Naive B cell (primary cell): ENCODE measurements at places on chromosomes 3 and 15.

DNA sequence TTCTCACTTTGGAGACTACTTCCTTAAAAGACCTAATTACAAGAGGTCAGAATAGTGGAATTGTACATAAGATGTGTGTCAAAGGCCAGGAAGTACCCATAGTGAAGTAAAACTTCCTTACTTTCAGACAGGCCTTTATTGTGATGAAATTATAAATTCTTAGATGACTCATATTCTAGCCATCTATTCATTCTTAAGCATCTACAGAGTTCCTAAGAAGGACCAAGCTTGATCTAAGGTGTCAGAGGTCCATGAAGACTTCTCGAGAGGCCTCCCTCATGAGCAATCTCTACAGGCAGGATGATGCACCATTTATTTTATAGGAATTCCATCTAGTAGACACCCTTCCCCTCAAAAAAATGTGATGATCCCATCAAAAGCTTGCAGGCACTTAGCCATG is 493.3 kb downstream of the MAGI1 start:
- no peak for DNase-seq

- no peak for DNase-seq
Observed at GRCh38 chr15:68500363-68501258, 68.6 kb upstream of the ITGA11 start.

- no peak for DNase-seq
Observed at GRCh38 chr3:187005827-187006481, 75.6 kb downstream of the ST6GAL1 start.

DNA sequence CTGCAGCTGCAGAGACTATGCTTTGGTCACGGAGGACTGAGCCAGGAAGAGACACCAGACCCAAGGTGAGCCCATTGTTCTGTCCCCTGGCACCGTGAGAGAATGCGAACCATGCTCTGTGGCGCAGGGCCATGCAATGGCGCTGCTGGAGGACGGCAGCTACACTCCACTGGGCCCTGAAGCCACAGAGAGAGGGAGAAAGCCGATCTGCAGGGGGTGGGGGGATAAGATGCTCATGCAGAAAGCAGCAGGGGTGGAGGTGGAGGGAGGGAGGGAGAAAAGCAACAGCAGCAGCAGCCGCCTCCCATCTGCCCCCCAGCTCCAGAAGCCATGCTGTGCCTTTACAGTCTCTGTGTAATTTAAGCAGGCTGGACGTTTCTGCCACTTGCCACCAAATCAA is 5.3 kb downstream of the BDH1 start:
- no peak for DNase-seq

DNA sequence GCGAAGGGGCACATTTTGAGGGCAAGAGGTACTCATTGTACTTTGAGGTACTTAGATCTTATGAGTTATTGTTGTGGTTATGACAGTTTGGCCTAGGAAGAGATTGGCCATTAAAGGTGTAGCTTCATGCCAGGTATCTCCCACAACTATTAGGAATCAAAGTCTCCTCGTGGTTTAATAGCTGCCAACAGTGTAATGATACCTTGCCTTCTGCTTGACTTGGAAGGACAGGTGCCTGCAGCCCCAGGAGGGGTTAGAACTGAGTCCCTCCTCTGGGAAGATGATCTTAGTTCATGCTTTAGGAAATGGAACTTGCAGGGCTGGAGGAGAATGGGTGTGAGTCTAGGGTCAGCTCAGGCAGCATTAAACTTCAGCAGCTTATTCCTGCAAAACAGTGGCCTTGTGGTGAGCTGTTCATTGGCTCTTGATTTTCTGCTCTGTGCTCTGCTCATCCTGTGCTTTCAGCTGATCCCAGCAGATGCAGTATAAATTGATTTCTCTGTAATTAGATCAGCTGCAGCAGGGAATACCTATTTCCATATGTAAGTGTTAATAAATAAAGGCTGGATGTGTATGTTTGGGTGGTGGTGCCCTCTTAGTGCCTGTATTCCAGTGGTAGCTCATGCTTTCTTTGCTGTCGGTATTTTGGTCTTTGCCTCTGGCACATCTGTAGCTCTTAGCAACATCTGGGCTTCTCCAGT is 40.5 kb downstream of the ZNF609 start:
- DNase-seq, result no peak

GRCh38 chr15:81886591-81886990 is 159.2 kb downstream of the MEX3B start:
- no peak for DNase-seq

- no peak for DNase-seq
Observed at GRCh38 chr3:54897028-54897711, 30.7 kb downstream of the LRTM1 start.

DNA sequence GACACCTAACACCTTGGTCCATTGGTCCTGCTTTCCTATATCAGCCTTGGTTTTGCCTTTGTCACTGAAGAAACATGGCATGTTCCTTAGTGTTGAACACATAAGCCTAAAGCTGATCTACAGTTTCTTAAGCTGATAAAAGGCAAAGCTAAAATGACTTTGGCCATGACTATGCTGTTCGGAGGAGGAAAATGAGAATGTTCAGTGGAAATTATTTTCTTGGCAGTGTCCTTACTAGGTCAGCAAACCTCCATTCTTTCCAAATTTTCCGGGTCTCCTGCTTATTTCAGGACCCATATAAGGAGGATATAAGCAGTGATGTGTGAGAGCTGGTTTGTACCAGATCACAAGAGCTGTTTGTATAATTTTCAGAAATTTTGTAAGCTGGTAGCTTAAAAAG is 832.9 kb upstream of the CFAP20DC start:
- DNase-seq, result no peak

DNA sequence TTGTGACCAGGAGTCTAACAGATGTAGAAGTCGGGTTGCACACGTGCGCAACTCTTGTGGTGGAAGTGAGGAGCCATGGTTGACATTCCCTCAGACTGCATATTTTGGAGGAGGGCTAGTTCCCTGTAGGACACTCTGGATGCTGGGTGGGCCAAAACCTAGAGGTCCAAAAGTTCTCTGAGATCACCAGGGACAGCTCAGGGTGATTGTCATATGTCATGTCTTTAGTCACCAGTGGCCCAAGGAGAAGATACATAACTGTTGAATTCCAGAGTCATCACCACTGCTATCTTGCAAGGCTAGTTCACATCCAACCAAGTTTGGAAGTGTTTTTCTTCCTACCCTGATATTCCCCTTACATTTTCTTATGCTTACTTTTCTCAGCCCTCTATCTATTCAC is 95.2 kb upstream of the C3orf80 start:
- DNase-seq, result no peak

- DNase-seq, result no peak
Observed at GRCh38 chr3:14541646-14542045, 1.5 kb upstream of the GRIP2 start.

DNA sequence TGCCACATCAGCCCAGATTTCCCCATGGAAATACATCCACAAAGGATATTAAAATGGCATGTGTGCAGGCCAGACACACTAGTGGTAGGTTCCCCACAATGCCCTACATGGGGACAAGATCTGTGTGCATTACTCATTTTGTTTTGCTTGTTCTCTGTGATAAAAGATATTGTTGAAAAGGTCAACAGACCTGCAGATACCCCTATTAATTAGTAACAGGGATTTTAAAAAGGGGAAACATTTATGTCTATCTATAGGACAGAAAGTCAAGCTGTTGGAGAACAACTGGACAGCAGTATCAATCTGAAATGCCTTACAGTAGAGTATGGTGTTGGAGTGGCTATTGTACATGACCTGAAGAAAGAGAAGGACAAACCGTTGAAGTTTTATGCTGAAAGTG is 596.0 kb upstream of the GRM7 start:
- DNase-seq, result no peak

DNA sequence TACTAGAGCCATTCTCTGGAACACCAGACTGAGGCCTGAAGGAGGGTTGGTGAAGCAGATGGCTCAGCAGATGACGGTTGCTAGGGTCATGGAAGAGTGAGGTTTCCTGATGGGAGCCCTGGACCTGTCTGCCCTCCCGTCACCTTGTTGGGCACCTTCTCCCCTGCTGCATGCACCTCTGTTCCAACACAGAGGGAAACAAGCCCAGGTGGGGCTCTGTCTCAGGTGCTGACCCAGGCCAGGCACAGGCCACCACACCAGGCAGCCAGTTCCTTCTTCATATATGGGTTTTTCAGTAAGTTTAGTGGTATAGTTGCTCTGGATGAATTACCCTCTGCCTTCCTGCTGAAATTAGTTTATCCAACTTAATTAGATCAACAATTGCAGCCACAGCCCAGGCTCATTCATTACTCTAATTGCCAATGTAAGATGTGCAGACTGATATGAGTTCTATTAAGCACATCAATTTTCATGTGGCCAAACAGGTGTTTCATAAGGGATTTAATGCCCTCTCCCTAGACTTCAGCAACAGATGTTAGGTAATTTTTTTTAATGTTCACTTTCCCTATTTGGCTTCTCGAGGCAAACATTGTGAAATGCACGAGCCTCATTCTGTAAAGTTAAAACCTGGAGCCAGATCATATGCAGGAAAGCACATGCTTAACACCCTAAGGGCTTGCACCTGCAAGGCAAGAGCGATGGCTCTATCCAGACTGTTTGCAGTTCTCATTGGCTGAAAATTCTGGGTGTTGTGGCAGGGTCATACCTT is 174.8 kb downstream of the CHDH start:
- DNase-seq, result no peak

DNA sequence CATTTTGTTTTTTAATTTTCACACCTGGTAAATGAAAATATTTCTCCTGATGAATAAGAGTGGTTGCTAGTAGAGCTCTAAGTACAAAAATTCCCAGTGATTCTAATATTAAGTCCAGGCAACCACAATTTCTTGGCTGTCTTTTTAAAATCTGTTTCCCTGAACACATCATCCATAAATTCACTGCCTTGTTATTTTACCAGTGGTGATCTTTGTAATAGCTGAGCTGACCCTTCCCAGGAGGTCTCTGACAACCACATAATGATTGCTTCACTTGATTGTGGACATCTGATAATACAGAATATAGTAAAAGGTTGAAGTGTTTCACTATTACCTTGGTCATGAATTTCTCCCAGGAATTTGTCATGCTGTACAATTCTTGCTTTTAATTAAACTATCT is 13.9 kb upstream of the TOP2B start:
- no peak for DNase-seq

DNA sequence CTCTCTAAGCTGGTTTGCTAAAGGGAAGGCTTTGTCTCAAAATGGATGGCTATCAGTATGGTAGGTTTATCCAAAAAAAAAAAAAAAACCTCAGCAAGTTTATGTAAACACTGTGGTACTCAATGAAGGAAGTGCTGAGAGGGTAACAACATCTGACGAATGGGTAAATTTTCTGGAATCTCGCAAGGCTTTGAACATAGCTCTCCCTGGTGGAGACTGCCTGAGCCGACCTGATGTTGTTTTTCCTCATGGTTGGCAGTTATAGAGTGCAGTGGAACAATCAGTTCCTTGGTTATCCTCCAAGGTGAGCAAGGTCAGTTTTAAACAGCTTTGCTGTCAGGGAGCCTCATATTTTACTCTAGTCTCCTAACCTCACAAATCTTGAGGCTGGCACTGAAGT is 94.6 kb downstream of the ZPLD1 start:
- no peak for DNase-seq

- DNase-seq, result no peak
Observed at GRCh38 chr3:128190501-128190900, 37.2 kb downstream of the EEFSEC start.

DNA sequence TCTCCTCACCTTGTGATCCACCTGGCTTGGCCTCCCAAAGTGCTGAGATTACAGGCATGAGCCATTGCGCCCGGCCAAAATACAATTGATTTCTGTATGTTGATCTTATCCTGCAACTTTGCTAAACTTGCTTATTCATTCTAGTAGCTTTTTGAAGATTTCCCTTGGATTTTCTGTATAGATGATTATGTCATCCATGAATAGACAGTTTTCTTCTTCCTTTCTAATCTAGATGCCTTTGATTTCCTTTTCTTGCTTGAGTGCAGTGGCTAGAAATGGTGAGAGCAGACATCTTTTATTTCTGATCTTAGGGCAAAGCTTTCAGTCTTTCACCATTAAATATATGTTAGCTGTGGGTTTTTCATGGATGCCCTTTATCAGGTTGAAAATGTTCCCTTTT is 4.4 kb upstream of the ELP6 start:
- no peak for DNase-seq

DNA sequence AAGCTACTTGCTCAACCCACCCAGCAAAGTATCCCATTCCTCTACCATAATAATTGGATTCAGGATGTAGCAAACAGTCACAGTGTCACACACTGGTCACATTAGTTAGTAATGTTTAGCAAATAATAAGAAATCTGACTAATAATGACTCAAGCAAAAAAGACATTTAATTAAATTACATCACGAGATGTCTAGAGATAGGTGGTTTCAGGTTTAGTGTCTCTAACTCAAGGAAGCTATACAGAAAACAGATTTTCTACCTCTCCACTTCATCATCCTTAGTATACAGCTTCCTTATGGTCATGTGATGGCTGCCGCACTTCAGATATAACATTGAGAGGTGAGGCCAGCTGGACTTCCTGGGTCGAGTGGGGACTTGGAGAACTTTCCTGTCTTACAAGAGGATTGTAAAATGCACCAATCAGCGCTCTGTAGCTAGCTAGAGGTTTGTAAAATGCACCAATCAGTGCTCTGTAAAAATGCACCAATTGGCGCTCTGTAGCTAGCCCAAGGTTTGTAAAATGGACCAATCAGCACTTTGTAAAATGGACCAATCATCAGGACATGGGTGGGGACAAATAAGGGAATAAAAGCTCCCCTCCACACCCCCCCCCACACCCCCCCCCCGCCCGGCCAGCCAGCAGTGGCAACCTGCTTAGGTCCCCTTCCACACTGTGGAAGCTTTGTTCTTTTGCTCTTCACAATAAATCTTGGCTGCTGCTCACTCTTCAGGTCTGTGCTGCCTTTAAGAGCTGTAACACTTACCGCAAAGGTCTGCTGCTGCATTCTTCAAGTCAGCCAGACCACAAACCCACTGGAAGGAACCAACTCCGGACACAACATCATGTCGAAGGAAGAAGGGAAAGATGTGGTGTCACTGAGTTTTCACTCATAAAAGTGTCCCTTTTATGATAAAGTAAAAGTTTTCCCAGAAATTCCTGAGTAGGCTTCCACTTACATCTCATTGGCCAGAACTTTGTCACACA is 24.9 kb upstream of the ARPIN start:
- DNase-seq, result no peak

GRCh38 chr15:89401631-89402517 is 67.2 kb upstream of the POLG start:
- DNase-seq, result no peak
